Cardiac muscle cell (in vitro differentiated cells and primary cell): ENCODE measurements at places on chromosomes 4 and X. TPM values are rescaled to one million over a fixed set of nuclear protein-coding genes. Genes with fewer than 3 reads are reported as not detected.

- DNase-seq = no peak
These were observed 16.9 kb upstream of the LOC101059915 start for GRCh38 chrX:71650333-71650969.

The CLIC2 gene
- total RNA-seq = 0.06 TPM in 1 of 2 replicates, not detected in the other

GRCh38 chrX:129462707-129463106, 60.6 kb downstream of the SMARCA1 start:
- DNase-seq = no peak

DNA sequence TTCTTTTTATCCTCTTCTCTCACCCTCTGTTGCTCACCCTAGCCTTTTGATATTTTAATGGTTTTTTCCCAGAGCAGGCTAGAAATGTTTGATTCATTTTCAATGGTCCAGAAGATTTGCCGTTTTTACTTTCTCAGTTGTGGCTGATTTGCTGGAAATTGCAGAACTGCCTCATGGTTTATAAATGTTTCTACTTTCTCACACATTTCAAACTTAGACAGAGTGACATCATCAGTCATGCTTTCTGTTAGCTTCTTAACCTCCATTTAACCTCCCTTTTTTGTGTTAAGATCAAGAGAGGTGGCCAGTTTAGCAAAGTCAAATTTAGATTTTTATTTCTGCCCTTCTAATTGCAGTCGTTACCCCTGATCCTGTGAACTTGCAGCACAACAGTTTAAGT, 8.7 kb downstream of the RXFP1 start:
- DNase-seq = no peak

GRCh38 chr4:89268679-89269078, 38.9 kb downstream of the GPRIN3 start:
- no peak for DNase-seq

The UNC5C gene
- total RNA-seq = 25.9 and 28.4 TPM in 2 replicates

The INTS12 gene
- total RNA-seq = 17.6 and 21.8 TPM in 2 replicates

DNA sequence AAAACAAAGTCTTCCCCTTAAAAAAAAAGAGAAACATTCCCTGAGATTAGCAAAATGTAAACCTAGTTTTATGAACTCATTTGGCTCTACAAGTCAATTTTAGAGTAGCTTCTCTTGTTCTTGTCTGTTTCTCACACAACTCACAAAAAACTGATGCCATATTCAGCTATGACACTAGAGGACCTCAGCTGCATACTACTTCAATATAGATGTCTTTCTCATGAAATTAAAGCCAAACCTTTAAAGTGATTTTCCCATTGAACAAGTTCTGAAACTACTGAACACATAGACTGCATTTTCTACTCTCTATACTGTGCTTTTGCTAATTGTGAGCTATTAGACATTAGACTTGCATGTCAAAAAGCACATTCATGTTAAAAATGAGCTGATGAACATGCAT, 49.8 kb downstream of the TBCK start:
- DNase-seq = peak; percentile 76

The CENPU gene
- 8.7 TPM in 2 replicates for total RNA-seq

GRCh38 chr4:99300934-99301333, 10.1 kb upstream of the ADH1A start:
- DNase-seq = peak; percentile 99

DNA sequence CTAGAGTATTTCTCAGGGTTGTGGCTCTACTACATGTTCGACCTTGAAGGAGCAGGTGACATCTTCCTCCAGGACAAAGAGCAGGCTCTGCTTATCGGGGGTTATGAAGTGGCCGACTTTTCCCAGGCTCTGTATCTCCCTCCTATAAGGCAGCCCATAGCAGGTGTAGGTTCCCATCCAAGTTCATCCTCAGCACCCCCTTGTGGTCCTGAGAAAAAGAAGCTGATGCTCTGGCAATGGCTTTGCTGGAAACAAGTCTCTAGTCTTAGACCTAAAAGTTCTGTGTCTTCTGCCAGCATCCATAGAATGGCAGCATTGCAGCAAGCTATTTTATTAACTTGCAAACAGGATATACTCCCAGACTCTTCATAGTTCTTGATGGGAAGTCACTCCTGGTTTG, 836.6 kb upstream of the PRKX start:
- DNase-seq = peak; percentile 30

GRCh38 chrX:132235488-132235887, 16.2 kb upstream of the RAP2C start:
- no peak for DNase-seq

GRCh38 chrX:20306668-20307067, 40.0 kb upstream of the RPS6KA3 start:
- no peak for DNase-seq
